ENCODE measurements at places on chromosomes 6 and 20.
A peak's percentile ranks its signal among the peaks of the same experiment; 100 is the strongest.

GRCh38 chr6:45880676-45881075 is 135.0 kb downstream of the CLIC5 start:
- no peak overlapping the region for H3K4me3 ChIP-seq
- H3K36me3 ChIP-seq, result no peaks in the 10 kb centered on the region
- H3K27ac ChIP-seq, result no peak overlapping the region
- no peaks in the 10 kb centered on the region for H3K27me3 ChIP-seq
- DNase-seq, result no peak

DNA sequence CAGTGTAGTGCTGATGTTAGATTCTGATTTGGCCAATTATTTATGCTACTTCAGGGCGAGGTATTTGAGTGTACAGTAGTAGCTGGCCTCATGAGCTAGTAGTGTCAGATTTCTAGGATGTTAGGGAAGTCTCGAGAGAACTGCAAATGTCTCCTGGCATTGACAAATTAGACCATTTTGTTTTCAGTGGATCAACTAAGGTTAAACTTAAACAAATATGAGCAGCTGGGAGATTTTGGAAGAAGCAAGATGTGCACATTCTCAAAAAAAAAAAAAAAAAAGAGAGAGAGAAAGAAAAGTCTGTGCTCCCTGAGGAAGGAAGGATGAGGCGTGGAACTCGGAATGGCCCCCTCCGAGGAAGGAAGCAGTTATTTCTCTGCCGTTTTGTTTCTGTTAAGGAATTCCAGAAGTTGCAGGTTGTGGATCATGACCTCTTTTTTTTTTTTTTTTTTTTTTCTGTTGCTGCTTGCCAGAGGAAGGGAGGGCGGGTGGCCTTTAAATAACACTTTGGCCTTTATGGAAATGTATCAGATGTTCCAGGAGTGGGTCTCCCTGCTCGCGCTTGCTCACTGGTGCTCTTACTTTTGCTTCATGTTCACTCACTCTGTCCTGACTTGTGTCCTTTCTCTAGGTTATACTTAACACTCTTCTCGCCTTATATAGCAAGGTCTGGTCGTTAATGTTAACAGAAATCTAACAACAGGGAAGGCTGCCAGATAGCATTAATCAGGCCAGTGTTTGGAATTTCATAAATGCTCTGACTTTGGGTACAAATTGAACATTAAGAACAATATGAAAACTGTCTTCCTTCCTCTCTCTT is 124.4 kb downstream of the TCP11 start:
- no peaks in the 10 kb centered on the region for H3K36me3 ChIP-seq
- no peak overlapping the region for H3K4me3 ChIP-seq
- no peak overlapping the region for H3K27ac ChIP-seq
- H3K4me1 ChIP-seq, result 0 out of 2 replicates have a peak, but pooled peaks cover 5% of the 10 kb centered on the region
- DNase-seq, result no peak

DNA sequence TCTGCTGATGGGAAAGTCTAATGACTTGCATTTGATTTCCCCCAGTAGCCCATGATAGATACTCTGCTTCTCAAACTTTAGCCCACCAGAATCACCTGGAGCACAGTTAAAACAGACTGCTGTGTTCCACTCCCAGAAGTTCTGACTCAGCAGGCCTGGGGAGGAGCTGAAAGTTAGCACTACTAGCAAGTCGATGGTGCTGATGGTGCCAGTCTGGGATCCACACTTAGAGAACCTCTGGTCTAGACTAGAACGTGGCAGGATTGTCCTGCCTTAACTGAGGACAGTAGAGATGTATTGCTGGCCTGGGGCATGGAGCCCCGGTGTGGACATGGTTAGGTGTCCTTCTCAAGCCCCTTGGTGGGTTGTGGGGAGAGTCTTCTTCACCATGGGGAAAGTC is 8.7 kb downstream of the TOX2 start:
- no peak for DNase-seq
- no peak overlapping the region for H3K27ac ChIP-seq
- H3K36me3 ChIP-seq, result peaks cover 8% of the 10 kb centered on the region
- H3K27me3 ChIP-seq, result no peaks in the 10 kb centered on the region
- peaks cover 62% of the 10 kb centered on the region for H3K4me1 ChIP-seq

DNA sequence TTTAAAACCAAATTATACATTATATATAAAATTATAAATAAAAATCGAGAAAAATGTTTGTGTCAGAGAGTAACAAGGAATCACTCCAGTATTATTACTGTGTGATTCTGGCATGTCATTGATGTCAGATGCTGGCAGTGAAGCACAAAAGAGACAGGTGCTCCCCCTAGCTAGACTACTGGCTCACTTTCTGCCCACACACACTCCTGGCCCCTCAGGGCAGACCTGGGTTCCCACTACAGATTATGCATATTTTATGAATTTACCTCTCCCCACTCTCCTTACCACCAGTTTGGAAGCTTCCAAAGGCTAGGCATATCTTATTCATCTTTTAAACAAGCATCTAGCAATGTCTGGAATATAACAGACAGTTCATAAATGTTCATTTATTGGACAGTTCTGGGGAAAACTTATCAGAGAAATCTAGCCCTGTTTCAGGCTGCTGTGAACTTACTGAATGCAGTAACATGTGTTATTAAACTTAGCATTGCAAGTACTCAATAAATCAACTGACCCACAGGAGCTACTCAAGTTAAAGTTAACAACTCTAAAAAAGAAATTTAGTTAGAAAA is 12.8 kb downstream of the SNX3 start:
- DNase-seq, result no peak
- no peaks in the 10 kb centered on the region for H3K27me3 ChIP-seq
- H3K36me3 ChIP-seq, result peaks cover 5% of the 10 kb centered on the region
- H3K4me1 ChIP-seq, result no peaks in the 10 kb centered on the region
- H3K4me3 ChIP-seq, result no peak overlapping the region

DNA sequence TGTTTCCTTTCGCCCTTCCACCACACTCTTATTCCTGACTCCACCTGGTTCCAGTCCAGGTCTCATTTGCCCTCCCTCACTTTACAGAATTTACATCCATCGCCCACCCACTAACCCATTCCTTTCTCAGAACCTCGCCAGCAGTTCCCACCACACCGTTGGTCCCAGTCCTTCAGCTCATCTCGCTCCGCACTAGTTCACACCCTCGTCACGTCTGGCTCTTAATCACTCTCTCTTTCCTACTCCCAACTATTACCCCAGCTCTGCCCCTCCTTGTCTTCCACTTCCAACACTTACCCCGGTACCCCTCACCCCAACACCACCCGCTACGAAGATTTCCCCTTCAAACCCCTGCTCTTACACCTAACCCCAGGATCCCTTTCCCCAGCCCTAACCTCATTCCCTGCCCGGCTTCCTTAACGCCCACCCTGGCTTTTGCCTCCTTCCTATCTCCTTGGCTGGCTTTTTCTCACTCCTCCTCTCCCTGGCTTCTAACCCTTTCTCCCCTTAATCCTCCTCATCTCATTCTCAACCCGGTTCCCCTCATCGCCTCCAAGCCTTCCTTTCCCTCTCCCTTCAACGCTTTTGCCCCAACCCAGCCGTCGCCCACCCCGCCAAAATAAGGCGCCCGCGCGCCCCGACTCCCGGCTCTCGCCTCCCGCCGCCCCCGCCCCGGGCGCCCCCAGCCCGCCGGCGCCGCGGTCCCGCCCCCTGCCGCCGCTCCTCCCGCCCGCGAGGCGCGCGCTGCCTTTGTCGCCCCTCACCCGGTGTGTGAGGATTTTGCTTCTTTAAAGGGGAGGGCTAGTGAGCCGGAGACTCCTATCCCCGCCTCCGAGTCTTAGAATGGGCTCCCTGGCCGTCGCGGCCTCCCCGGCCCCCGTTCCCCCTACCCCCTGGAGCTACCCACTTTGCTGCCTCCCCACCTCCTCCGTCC is 542 bp downstream of the USP49 start:
- peaks cover 16% of the 10 kb centered on the region for H3K4me1 ChIP-seq
- peak; percentile 3 for DNase-seq
- no peaks in the 10 kb centered on the region for H3K27me3 ChIP-seq
- H3K4me3 ChIP-seq, result peak overlapping the region; percentile 69
- no peak overlapping the region for H3K27ac ChIP-seq
- no peaks in the 10 kb centered on the region for H3K36me3 ChIP-seq

- no peak overlapping the region for H3K27ac ChIP-seq
- no peak overlapping the region for H3K4me3 ChIP-seq
- 0 out of 2 replicates have a peak, but pooled peaks cover 4% of the 10 kb centered on the region for H3K27me3 ChIP-seq
These were observed 608.2 kb downstream of the PRKN start for GRCh38 chr6:162119341-162119740.

DNA sequence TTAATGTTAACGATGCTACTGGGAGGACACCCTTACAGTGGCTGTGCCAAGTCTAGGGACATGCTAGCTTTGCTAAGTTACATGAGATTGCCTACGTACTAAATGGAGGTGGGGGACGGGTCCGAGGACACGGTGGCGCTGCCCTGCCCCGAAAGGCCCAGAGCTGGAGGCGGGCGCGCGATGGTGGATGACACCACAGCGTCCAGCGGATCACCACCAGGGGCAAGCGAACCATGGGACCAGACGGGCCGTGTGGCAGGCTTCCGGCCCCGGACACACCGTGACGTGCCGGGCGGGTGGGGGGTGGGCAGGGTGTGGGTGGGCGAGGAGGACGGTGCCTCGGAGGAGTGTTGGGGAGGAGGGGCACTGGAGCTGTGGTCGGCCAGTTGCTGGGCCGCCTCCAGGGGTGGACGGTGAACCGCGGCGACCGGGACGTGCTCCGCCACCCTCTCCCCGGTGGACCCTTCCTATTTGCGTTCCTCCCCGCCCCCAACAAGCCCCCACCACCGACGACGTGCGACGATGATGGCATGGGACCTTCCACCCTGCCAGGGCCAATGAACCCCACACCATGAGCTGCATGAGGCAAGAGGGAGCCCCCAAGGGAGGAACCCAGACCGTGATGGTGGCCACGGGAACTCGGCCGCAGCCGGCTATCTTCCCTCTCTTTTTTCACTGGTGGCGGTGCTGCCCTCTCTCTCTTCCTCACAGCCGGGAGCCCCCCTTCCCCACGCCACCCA is 773.3 kb upstream of the DEFB115 start:
- no peak overlapping the region for H3K27ac ChIP-seq
- no peak overlapping the region for H3K4me3 ChIP-seq
- H3K36me3 ChIP-seq, result no peaks in the 10 kb centered on the region
- DNase-seq, result no peak
- no peaks in the 10 kb centered on the region for H3K4me1 ChIP-seq

- DNase-seq, result no peak
- no peak overlapping the region for H3K4me3 ChIP-seq
- H3K27me3 ChIP-seq, result no peaks in the 10 kb centered on the region
- no peak overlapping the region for H3K27ac ChIP-seq
- no peaks in the 10 kb centered on the region for H3K36me3 ChIP-seq
These were observed 65.2 kb downstream of the RIPOR3 start for GRCh38 chr20:50625986-50626677.
